ENCODE measurements at places on chromosomes 7 and 10.

- DNase-seq = no peak
These were observed 6.6 kb upstream of the TPK1 start for GRCh38 chr7:144842377-144842851.

DNA sequence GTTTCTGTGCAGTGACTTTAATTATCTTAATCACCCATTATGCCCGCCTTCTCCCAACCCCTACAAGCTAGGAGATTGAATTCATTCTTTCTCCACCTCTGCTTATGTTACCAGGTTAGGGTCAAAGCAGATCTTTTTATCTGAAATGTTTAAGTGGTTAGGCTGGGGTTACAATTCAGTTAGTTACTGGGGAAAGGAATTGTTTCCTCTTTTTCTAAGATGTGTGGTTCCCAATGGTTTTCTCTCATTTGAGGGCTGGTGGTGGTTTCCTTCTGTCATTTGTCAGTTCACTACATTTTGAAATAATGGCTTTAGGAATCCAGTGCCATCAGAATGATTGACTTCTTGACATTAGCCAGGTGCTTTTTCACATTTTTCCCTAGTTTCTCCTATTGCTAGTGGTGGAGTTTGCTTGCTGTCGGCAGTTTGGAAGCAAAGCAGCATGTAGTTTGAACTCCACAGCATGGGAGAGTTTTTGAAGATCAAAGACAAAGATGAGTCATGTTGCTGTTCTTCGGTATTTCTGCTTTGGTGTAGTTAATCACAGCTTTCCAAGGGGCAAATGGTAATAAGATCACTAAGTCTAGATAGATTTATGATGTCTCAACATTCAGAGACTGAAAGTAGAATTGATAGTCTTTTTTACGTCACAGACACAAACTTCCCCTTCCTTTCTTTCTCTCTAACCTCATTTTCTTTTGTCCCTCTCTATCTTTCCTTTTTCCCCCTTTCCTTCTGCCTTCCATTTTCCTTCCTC lies 168.2 kb downstream of the SND1 start:
- DNase-seq = no peak

DNA sequence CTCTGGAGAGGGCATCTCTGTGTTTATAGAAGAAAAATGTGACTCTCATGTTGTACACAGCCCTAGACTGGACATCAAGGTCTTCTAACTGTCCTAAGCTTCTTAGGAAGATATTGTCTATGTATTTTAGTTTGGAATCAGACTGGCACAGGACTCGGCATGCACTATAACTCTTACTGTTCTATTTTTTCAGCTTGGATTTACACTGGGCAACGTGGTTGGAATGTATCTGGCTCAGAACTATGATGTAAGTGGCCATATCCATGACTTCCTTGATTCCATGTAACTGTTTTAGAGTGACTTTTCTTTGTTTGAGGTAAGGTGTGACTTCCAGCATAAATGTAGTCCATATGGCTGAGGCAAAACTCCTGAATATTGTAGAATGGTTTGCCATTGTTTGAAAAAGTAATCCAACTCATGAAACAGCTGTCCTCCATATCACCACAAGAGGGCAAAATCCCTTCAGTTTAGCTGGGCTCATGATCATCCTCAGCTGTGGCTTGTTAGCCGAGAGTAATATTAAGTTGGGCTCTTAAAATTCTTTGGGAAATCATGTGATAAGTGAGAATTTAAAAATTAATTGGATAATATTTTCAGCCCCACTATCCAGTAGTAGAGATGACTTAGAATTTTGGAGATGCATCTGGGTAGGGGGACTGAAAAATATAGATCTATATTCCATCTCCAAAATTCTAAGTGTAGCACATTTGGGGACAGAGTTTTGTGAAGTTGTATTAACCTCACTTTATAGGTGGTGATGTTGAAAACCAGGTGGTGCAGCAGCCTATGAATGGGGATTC lies 10.4 kb downstream of the STMP1 start:
- DNase-seq = peak; percentile 55

DNA sequence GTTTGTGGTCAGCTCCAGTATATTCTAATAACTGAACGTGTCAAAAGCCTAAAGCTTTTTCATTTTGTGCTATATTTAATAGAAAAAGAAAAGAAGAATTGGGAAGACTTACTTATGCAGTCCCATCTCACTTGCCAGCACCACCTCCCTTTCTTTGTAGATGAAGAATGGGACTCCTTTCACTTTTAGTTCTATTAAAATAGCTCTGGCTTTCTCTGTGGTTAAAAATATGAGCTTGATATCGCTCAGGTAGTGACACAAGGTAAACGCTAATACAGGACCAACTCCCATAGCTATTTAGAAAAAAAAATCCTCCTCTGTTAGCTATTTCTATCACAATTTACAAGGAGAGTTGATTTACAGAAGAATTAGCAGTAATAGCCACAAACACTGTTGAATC lies 176.8 kb downstream of the PDE1C start:
- no peak for DNase-seq
